ENCODE measurements at places on chromosomes 7 and 10.
A peak's percentile ranks its signal among the peaks of the same experiment; 100 is the strongest.

GRCh38 chr7:152424348-152425108, 11.3 kb downstream of the KMT2C start:
- no peak for DNase-seq

- DNase-seq, result no peak
Observed at GRCh38 chr10:123146894-123147634, 872 bp upstream of the HMX2 start.

DNA sequence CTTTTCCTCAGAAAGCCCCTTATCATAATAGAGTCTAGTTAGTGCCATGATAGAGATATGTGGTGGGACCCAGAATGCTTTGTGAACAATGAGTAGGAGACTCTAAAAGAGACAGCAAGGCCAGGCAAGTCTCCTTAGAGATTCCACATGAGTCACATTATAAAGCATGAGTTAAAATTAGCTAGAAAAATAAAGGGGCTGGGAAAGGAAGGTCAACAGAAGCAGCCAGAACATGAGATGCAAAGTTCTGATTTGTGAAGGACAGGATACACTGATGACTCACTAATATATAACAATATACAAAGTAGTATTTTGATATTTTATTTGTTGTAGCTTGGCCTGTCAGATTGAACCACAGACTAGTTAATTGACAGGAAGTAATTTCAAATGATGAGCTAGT, 25.3 kb upstream of the SNX13 start:
- peak; percentile 38 for DNase-seq

DNA sequence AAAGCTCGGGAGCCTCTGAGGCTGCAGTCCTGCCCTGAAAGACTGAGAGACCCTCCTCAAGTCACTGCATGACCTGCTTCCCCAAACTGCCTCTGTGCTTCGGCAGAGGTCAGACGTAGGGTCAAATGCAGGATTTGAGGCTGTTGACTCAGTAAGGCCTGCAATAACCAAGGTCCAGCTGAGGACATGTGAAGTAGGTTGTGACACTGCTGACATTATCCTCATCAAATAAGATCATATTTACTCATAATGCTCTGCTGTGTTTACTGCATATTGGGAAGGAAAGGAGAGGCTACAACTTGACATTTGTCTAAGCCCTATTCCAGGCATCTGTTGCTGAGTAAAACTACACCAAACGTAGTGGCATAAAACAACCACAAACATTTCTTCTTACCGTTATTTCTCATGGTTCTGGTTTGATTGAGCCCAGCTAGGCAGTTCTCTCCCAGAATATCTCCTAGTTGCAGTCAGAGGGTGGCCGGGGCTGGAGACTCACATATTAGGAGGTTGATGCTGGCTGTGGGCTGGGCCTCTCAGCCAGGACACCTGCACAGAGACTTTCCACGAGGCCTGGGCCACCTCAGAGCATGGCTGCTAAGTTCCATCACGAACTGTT, 122.1 kb upstream of the STK17A start:
- DNase-seq, result no peak

DNA sequence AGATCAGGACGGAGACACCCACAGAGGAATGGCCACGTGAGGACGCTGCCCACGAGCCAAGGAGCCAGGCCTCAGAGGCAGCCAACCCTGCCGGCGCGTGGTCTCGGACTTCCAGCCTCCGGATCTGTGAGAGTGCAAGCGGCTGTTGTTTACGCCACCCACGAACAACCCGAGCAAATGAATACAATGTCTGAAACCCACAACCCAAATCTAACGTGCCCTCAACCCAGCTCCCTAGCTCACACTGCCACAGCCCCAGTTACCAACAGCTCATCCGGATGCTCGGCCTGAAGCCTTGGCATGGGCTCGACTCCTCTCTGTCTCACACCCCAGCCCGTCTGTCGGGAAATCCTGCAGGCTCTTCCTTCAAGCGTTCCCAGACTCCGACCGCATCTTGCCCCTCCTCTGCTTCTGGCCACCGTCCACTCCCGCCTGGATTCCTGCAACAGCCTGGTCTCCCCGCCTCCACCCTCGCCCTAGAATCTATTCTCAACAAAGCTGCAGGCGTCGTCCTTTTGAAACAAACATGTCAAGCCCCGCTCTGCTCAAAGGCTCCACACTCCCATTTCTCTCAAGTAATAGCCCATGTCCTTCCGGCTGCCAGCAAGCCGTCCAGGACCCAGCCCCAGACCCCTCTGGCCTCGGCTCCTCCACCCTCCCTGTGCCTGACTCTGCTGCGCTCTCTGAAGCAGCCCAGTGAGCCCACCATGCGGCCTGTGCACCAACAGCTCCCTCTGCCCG, 35.3 kb downstream of the STK32C start:
- peak; percentile 20 for DNase-seq

GRCh38 chr7:30285067-30285535, 704 bp downstream of the ZNRF2 start:
- peak; percentile 64 for DNase-seq

DNA sequence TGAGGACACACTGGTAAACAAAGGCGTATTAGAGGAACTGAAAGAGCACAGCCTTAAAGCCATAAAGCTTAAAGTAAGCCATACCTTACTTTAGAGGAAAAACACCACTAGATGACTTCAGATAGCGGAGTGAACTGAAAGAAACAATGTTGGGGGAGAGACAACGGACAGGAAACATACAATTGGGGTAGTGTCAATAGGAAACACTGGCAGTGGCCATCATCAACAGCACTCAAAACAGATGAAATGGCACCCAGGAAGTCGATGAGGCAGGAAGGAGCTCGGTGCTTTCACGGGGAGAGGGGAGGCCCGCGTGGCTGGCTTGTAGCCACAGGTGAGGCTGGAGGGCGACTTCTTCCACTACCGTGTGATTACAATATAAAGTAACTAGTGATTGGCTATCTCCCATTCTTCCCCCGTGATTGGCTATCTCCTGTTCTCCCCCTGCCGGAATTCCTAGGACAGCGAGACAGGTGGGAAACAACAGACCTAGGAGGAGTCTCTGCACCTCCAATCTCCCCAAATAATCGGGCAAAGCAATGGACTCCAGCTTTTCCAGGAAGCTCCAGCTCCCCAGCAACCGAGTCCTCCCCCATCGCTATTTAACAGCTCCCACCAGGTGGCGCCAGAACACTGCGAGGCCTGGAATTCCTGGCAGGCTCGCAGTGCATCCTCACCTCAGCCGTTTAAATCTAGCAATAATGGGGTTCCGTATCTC, 2.4 kb upstream of the TAS2R38 start:
- DNase-seq, result peak; percentile 85

GRCh38 chr10:61023053-61023452, 79.1 kb upstream of the RHOBTB1 start:
- no peak for DNase-seq

DNA sequence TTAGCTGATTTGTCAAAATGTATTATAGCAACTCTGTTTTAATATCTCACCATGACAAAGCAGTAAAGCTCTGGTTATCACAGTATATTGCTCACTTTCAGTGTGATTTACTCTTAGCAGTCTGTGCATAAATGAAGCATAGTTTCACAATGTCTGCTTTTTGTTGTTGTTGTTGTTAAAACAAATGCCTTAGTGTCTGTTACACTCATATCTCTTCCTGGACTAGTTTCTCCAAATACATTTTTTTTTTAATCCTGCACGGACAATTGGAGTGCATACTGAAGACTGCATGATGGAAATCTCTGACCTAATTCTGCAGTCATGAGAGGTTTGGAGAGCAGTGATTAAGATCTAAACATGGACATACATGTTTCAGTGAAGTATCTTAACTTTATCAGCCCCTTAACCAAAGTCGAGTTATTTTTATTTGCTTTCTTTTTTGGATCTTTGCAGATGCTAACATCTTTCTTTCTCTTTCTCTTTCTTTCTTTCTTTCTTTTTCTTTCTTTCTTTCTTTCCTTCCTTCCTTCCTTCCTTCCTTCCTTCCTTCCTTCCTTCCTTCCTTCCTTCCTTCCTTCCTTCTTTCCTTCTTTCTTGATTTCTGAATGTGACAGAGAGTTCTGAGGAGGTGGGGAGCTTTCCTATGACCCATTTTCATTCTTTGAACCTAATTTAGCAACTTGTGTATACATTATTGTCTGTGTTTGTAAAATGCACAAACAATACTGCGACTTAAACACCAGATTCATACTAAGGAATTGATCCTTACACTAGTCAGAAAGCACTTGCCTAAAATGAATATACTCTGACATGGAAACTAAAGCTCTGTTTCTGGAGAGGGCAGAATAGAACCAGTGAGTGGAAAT, 161.5 kb upstream of the AGR3 start:
- peak; percentile 78 for DNase-seq
